ENCODE measurements at places on chromosomes 4 and X. TPM values are rescaled to one million over a fixed set of nuclear protein-coding genes. Genes with fewer than 3 reads are reported as not detected.

DNA sequence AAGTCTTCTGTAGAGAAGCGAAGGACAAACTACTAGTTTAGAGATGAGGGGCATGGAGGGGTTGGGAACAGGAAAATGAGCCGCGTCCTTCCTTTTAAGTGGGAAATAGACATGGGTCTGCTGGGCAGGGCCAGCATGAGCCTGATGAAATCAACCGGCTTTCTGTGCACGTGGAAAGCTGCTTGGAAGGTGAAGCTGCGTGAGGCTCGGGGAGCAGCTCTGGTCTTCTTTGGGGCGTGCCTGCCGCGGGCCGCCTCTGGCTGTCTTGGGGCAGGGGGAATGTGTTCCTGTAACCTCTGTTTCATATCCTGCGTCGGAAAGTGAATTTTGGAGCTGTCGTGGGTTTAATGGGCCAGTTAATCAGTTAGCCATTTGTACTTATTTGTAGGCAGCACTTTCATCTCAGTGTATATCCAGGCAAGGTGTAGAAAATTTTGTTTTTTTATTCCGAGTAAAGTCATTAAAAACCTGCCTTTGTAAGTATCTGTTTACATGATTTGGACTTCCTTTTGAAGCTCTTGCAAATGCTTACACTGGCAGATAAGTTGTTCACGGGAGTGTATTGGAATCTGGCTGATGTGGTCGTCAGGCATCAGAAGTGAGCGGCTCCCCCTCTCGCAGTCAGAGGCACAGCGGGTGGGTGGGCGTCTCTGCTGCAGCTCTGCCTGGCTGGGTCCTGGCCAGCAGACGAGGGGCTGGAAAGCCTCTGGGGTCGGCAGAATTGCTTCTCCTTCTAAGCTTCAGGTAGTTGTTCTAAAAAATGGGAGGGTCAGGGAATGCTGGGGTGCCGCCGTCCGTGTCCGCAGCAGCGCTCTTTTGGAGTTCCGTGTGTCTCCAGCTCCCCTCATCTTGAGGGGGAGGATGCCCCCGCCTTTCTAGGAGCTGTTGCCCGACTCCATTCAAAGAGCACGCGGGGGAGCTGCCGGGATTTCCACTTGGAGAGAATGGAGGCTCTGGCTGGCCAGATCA lies 70.5 kb upstream of the HGFAC start:
- H3K4me1 ChIP-seq: peaks cover 34% of the 10 kb centered on the region
- no peak for DNase-seq
- H3K36me3 ChIP-seq: no peaks in the 10 kb centered on the region
- no peak overlapping the region for H3K27ac ChIP-seq
- peaks cover 29% of the 10 kb centered on the region for H3K27me3 ChIP-seq

DNA sequence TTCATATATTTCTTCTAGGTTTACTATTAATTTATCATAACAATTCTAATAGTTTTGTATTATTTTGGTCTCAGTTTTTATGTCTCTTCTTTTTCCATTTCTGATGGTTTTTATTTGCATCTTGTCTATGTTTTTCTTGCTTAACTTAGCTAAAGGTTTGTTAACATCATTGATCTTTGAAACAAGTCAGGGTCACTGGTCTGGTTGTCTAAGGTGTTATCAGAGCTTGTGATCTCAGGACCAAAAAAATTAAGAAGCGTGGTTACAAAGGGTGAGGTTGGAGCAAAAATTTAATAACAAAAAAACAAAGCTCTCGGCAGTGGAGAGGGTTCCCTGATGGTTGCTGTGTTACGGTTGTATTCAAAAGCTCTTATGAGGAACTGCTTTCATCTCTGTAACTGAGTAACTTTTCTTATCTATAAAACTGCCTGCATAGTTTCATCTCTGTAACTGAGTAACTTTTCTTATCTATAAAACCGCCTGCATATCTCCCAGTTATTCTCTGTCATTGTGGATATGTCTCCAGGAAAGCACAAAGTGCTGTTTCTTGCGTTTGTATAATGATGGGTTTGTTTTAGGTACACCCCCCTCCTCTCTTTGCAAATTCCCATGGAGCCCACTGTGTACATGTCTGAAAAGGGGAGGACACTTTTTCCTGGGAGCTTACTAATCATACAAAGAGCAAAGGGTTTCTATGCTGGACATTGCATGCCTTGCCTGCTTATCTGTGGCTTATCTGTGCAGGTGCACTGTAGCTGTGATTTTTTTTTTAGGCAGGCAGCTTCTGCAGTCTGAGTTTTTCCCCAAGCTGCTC lies 62.4 kb upstream of the UGT2B15 start:
- no peaks in the 10 kb centered on the region for H3K36me3 ChIP-seq
- H3K27me3 ChIP-seq: no peaks in the 10 kb centered on the region
- no peak for DNase-seq
- H3K4me3 ChIP-seq: no peak overlapping the region
- no peak overlapping the region for H3K27ac ChIP-seq
- no peaks in the 10 kb centered on the region for H3K4me1 ChIP-seq

- DNase-seq: no peak
- no peak overlapping the region for H3K4me3 ChIP-seq
- H3K27ac ChIP-seq: no peak overlapping the region
- no peaks in the 10 kb centered on the region for H3K4me1 ChIP-seq
- H3K36me3 ChIP-seq: no peaks in the 10 kb centered on the region
Measured at GRCh38 chr4:16687845-16688244, 210.6 kb downstream of the LDB2 start.

DNA sequence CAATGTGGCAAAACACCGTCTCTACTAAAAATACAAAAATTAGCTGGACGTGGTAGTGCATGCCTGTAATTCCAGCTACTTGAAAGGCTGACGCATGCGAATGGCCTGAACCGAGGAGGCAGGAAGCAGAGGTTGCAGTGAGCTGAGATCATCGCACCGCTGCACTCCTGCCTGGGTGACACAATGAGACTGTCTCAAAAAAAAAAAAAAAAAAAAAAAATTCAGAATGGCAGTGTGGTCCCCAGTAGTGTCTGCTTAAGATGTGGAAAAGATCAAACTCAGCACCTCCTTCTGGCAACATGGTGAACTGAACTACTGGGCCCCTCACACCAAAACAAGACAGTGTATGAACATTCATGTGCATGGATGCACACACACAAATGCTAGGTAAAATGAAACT lies 32.2 kb downstream of the SMS start:
- no peaks in the 10 kb centered on the region for H3K27me3 ChIP-seq
- H3K27ac ChIP-seq: peak overlapping the region; percentile 94
- peaks cover 36% of the 10 kb centered on the region for H3K4me1 ChIP-seq
- no peak overlapping the region for H3K4me3 ChIP-seq
- H3K36me3 ChIP-seq: peaks cover 45% of the 10 kb centered on the region
- DNase-seq: peak; percentile 65

GRCh38 chr4:41835321-41835995 lies 86.9 kb upstream of the PHOX2B start:
- no peak overlapping the region for H3K4me3 ChIP-seq
- peaks cover 7% of the 10 kb centered on the region for H3K4me1 ChIP-seq
- H3K36me3 ChIP-seq: no peaks in the 10 kb centered on the region
- DNase-seq: no peak
- no peak overlapping the region for H3K27ac ChIP-seq

DNA sequence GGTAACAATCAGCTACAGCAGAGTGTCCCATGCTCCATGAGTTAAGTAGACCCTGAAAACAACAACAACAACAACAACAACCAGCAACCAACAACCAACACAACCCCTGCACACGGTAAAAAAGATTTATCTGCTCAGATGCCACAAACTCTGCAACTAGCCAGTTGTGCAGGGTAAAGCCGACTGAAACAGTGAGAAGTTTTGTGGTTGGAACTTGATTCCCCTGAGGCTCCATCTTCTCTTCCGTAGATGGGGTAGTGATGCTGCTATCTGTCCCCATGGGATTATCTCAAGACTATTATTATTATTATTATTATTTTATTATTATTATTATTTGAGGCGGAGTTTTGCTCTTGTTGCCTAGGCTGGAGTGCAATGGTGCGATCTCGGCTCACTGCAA lies 50.6 kb upstream of the RAPGEF2 start:
- DNase-seq: no peak
- H3K4me1 ChIP-seq: peaks cover 24% of the 10 kb centered on the region
- no peak overlapping the region for H3K4me3 ChIP-seq
- H3K36me3 ChIP-seq: no peaks in the 10 kb centered on the region
- peaks cover 22% of the 10 kb centered on the region for H3K27me3 ChIP-seq

DNA sequence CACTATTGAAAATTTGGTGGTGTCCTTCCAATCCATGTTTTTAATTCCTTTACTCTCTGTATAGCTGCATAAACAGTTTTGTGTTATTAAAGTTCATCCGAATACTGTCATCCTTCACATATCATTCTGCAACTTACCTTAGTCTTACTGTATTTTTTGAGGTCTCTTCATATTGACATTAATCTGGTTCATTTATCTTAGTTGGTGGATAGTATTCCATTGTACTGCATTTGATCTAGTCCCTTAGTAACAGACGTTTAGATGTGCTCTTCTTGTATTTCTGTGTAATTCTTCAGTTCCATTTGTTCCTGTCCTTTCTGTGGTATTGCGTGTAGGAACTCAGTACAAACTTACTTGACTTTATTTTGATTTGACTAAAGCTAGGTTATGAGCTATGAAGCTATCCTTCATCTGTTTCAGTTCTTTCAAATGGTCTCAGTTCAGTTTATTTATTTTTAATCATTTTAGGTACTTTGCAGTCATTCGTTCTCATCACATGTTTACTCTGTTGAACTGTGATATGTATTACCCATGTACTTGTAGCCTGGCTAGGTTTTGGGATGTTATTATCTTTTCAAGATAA lies 41.3 kb downstream of the RAPGEF2 start:
- DNase-seq: no peak
- H3K4me3 ChIP-seq: no peak overlapping the region
- no peak overlapping the region for H3K27ac ChIP-seq
- H3K36me3 ChIP-seq: peaks cover 5% of the 10 kb centered on the region
- H3K27me3 ChIP-seq: no peaks in the 10 kb centered on the region
- H3K4me1 ChIP-seq: no peaks in the 10 kb centered on the region

DNA sequence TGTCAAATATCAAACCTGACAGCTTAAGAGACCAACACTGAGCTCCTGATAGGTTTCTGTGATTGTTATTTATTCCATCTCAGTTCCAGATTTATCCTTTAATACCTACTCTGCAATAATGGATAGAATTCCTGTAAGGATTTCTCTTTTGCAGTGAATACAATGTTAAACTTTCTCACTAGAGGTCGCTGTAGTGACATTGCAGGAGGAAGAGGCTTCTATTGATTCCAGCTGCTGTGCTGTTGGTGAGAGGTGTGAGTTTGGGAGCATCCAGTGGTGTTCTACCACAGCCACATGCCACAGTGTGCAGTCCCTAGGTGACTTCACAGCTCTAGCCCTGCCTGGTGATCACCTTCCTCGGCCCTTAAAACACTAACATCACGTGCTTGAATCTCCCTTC lies 34.6 kb upstream of the DCAF8L2 start:
- H3K27ac ChIP-seq: no peak overlapping the region
- H3K4me1 ChIP-seq: no peaks in the 10 kb centered on the region
- no peak overlapping the region for H3K4me3 ChIP-seq
- no peak for DNase-seq
- H3K27me3 ChIP-seq: no peaks in the 10 kb centered on the region

DNA sequence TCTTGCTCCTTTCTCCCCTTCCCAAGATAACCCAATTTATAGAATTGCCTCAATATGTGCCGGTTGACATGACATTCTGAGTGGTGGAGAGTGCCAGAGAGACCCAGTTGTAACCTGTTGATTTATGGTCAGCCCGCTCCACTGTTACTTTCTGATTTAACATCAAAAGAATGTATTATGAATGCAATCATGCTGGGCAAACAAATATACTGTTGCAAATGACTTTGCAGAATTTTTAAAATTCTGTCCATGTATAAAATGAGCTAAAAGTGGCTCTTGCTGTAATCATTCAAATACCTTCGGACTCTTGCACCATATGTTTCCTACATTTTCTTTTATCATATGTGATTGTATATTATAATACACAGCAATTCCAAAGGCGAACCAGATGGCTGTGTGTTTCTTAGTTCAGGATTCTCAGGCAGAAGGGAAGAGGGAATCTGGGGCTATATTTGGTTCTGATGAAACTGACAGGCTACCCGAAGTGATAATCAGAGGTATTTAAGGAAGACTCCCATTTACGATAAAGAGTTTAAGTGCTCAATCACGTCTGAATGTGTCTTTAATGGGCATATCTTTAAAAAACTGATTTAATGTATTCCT lies 131.7 kb downstream of the CLCN4 start:
- no peaks in the 10 kb centered on the region for H3K36me3 ChIP-seq
- no peak overlapping the region for H3K4me3 ChIP-seq
- H3K4me1 ChIP-seq: no peaks in the 10 kb centered on the region
- H3K27me3 ChIP-seq: no peaks in the 10 kb centered on the region

DNA sequence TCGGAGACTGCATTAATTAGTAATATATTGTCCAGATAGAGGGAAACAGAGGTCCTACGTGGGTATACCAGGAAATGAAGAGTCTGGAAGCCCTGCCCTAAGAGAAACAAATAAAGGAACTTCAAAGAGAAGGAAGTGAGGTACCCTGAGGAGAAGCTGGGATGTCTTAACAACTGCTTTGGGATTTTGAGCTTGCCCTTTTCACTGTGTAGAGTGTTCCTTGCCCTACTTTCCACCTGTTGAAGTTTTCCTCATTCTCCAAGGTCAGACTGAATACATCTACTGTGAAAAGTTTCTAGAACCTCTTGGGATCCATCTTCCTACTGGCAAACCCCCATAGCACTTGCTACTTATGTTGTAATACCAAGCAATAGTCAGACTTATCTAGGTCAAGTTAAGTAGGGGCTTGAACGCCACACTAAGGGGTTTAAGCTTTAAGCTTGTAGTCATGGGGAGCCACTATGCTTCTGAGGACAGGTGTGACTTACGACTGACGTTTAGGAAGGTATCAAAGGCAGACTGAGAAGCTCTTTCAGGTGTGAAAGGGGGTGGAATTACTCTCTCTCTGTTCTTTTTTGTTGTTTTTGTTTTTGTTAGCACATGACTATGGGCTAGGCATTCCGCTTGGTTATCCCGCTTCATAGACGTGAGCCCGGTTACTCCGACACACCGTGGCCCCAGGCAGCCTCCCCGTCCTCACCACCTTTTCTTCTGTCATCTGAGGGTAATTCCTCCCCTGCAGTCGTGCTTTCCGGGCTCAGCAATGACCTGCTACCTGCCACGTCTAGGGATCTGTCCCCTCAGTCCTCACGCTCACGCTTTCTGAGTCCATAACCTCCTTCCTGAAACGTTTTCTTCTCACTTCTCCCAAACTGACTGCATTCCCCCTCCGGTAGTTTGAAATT lies 959 bp upstream of the REST start:
- H3K4me1 ChIP-seq: peaks cover 34% of the 10 kb centered on the region
- peaks cover 5% of the 10 kb centered on the region for H3K27me3 ChIP-seq
- peak overlapping the region; percentile 65 for H3K27ac ChIP-seq
- DNase-seq: no peak
- peaks cover 20% of the 10 kb centered on the region for H3K36me3 ChIP-seq

- H3K4me1 ChIP-seq: peaks cover 8% of the 10 kb centered on the region
- no peak overlapping the region for H3K4me3 ChIP-seq
- DNase-seq: no peak
- no peak overlapping the region for H3K27ac ChIP-seq
- H3K36me3 ChIP-seq: no peaks in the 10 kb centered on the region
Measured at GRCh38 chr4:102778720-102779119, 18.0 kb upstream of the MANBA start.

Gene SMPX
- not detected for total RNA-seq

Gene CXCL1
- not detected for total RNA-seq

Gene ARFIP1
- total RNA-seq: 15.5 TPM

Gene ARSJ
- total RNA-seq: not detected

Gene ANTXR2
- total RNA-seq: 114 TPM

Gene GRPEL1
- 39.8 TPM for total RNA-seq

Gene PARM1
- not detected for total RNA-seq

Gene ETDA
- not detected for total RNA-seq
